Stimulated activated CD4-positive, alpha-beta T cell treated with anti-CD3 and anti-CD28 coated beads, Interleukin-1b, Interleukin-23, amount 100 ng/mL, for 4 hours (primary cell): ENCODE measurements at places on chromosomes 12 and 14.

DNA sequence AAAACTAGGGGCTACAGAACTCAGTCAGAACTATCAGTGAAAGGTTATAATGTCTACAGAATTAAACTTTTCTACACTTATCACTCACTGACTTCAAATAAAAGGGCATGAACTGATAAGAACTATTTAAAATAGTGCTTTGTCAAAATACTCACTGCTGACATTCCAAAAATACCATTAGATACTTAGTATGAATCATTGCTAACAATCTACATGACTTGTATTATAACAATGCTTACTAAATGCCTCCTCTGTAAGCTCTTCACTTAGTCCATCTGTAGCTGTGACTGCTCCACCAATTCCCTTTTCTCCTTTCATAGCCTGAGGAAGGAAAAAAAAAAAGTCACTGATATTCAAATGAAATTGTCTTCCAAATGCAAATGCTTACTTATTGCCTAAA lies 17.0 kb downstream of the NFYB start:
- no peak for DNase-seq

DNA sequence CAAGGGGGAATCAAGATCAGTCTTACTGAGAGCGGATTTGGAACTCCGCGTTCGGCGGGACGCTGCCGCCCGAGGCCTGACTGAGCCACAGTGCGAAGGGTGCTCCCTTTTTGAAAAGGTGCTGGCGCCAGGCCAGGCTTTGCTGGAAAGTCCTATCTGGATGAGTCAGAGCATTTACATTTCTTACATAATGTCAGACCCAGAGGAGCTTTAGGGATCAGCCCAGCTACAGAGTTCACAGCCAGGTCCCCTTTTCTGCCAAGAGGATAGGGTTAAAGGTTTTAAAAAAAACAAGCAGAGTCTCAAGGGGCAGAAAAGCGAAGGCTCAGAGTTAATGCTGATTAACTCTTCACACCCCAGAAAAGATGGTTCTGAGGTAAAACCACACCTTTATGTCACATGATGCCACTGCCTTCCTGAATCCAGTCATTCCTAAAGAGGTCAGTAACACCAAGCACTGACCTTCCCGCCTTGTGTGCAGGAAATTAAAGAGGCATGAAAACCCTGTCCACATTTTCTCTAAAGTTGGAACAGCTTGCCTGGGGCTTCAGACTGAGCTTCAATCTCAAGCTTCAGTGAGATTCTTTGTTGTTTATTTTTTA lies 11.7 kb upstream of the FBXL14 start:
- DNase-seq: peak; percentile 61

- no peak for DNase-seq
Measured at GRCh38 chr12:65608319-65608916, 215.9 kb upstream of the HMGA2 start.

- DNase-seq: no peak
Measured at GRCh38 chr12:114405519-114406271, at the start of gene TBX5. TBX5 (minus strand) TSS chr12:114406144; CDS start chr12:114403898, 2,246 bp downstream.

- no peak for DNase-seq
Measured at GRCh38 chr14:75554482-75554881, 23.9 kb upstream of the FLVCR2 start.

GRCh38 chr14:76833011-76833410 lies 6.8 kb downstream of the LRRC74A start:
- no peak for DNase-seq

- DNase-seq: no peak
Measured at GRCh38 chr14:23899788-23900187, 53.8 kb upstream of the DHRS4 start.

GRCh38 chr12:100862676-100863075 lies 68.1 kb downstream of the ANO4 start:
- DNase-seq: no peak

DNA sequence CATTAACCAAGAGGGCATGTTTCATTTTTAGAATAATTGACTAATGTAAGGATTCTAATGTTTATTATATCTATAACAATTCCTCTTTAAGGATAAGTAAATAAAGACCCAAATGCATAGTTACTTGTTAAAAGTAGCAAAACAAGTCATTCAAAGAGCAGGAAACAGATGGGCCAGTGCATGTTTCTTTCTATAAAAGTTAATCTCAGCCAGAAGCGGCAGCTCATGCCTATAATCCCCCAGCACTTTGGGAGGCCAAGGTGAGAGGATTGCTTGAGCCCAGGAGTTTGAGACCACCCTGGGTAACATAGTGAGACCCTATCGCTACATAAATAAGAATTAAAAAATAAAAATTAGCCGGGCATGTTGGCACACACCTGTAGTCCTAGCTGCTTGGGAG lies 391.0 kb upstream of the RGS6 start:
- DNase-seq: no peak
